Activated CD4-positive, alpha-beta memory T cell treated with anti-CD3 and anti-CD28 coated beads for 36 hours (primary cell): ENCODE measurements at places on chromosomes 5 and 9.

GRCh38 chr5:135901633-135902032 lies 6.0 kb upstream of the IL9 start:
- H3K27me3 ChIP-seq, result peaks cover 45% of the 10 kb centered on the region
- no peaks in the 10 kb centered on the region for H3K4me1 ChIP-seq
- H3K27ac ChIP-seq, result no peak overlapping the region

GRCh38 chr5:132184588-132184987 lies 43.1 kb downstream of the P4HA2 start:
- no peaks in the 10 kb centered on the region for H3K36me3 ChIP-seq
- H3K27me3 ChIP-seq, result peaks cover 8% of the 10 kb centered on the region
- no peak overlapping the region for H3K27ac ChIP-seq
- peaks cover 11% of the 10 kb centered on the region for H3K4me1 ChIP-seq

GRCh38 chr5:72510610-72511181 lies 3.5 kb upstream of the ZNF366 start:
- no peak for DNase-seq
- no peak overlapping the region for H3K4me3 ChIP-seq
- peaks cover 15% of the 10 kb centered on the region for H3K27me3 ChIP-seq
- no peaks in the 10 kb centered on the region for H3K36me3 ChIP-seq

GRCh38 chr9:80605793-80606192 lies 1034.0 kb downstream of the TLE4 start:
- DNase-seq, result no peak
- no peak overlapping the region for H3K27ac ChIP-seq
- H3K36me3 ChIP-seq, result no peaks in the 10 kb centered on the region

DNA sequence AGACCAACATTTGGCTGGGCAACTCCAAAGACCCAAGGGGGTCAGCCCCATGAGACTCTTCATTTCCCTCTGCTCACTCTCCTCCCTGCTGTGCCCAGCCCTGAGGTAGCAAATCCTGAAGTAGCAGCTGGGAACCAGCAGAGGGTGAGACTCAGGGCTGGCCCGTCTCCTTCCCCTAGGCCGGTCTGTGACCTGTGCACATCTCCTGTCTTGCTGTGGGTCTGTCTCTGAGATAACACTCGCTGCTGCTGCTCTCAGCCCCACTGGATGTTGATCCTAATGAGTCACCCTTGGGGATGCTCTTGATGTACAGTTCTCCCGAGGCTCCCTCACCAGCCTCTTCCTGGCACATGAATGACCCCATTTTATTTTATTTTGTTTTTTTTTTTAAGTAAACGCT lies 7.3 kb upstream of the OR2V1 start:
- H3K36me3 ChIP-seq, result no peaks in the 10 kb centered on the region
- no peak overlapping the region for H3K27ac ChIP-seq
- no peak for DNase-seq
- peaks cover 24% of the 10 kb centered on the region for H3K27me3 ChIP-seq
- no peak overlapping the region for H3K4me3 ChIP-seq

GRCh38 chr9:459491-460444 lies 245.1 kb downstream of the DOCK8 start:
- no peak for DNase-seq
- H3K36me3 ChIP-seq, result peaks cover 34% of the 10 kb centered on the region
- H3K4me1 ChIP-seq, result peaks cover 4% of the 10 kb centered on the region
- peak overlapping the region; percentile 18 for H3K27ac ChIP-seq

DNA sequence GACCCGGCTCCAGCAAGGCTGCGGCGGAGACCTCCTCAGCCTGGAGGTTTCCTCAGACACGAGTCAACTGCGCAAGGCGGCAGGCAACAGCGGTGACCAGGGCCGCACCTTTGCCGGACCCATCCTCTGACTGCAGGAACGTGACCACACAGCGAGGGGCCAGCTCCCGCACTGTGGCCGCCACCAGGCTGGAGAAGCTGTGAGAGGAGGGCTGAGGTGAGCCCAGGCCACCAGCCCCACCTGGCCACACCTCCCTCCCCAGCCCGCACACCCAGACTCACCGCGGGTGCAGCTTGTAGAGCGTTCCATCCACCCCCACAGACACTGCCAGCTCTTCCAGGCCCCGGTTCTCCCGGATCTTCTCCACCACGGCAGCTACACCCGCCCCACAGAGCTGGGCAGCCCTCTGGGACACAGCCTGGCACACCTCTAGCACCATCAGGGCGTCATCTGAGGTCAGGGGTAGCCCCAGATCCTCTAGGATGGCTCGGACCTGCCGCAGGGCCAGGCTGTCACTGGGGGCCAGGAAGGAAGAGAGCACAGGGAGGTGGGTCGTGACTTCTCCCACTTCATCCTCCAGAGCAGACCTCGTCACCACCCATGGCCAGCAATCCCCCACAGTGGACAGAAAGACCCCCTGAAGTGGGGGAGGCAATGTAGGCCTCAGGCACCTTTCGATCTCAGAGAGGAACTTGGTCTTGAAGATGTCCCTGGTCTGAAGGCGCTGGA lies 18.0 kb downstream of the HK3 start:
- no peak overlapping the region for H3K4me3 ChIP-seq
- H3K4me1 ChIP-seq, result peaks cover 5% of the 10 kb centered on the region
- H3K27ac ChIP-seq, result no peak overlapping the region
- H3K36me3 ChIP-seq, result no peaks in the 10 kb centered on the region
- no peak for DNase-seq
- peaks cover 5% of the 10 kb centered on the region for H3K27me3 ChIP-seq

GRCh38 chr5:82720213-82721086 lies 356.7 kb downstream of the TMEM167A start:
- peaks cover 3% of the 10 kb centered on the region for H3K4me1 ChIP-seq
- H3K36me3 ChIP-seq, result no peaks in the 10 kb centered on the region
- no peak for DNase-seq
- no peak overlapping the region for H3K27ac ChIP-seq
- H3K4me3 ChIP-seq, result no peak overlapping the region

GRCh38 chr9:134712926-134713325 lies 71.3 kb downstream of the COL5A1 start:
- no peak overlapping the region for H3K4me3 ChIP-seq
- no peaks in the 10 kb centered on the region for H3K4me1 ChIP-seq
- DNase-seq, result no peak
- no peaks in the 10 kb centered on the region for H3K27me3 ChIP-seq
- no peaks in the 10 kb centered on the region for H3K36me3 ChIP-seq
- H3K27ac ChIP-seq, result no peak overlapping the region

- no peak for DNase-seq
- H3K27ac ChIP-seq, result no peak overlapping the region
- H3K4me3 ChIP-seq, result no peak overlapping the region
These were observed 8.0 kb downstream of the WHRN start for GRCh38 chr9:114497236-114497635.

GRCh38 chr5:96316017-96316416 lies 117.0 kb downstream of the PCSK1 start:
- no peak for DNase-seq
- no peaks in the 10 kb centered on the region for H3K36me3 ChIP-seq
- H3K4me1 ChIP-seq, result no peaks in the 10 kb centered on the region
- peaks cover 8% of the 10 kb centered on the region for H3K27me3 ChIP-seq
- H3K4me3 ChIP-seq, result no peak overlapping the region
- H3K27ac ChIP-seq, result no peak overlapping the region
